ENCODE measurements at places on chromosomes 12 and 14.

DNA sequence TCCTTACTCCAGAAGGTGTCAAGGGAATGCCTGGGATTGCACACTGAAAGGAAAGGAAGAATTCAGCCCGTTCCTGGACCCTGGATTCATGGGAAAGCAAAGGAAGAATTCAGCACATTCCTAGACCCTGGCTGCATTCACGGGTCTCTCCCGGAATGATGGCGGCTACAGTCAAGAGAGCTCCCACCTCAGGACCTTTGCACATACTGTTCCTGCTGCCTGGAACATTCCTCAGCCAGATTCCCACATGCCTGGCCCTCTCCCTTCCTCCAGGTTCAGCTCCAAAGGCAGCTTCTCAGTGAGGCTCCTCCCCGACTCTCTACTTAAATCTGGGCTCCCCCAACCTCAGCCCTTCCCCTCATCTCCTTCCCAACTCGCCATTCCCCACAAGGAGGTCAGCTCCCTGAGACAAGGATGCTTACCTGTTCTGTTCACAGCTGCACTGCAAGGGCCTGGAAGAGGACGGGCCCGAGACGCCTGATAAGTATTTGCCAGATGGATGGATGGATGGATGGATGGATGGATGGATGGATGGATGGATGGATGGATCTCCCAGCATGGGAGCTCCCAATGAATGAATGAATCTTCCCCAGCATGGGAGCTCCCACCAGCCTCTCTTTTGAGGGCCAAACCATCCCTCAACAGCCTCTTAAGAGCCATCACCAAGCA, 77.4 kb downstream of the NCOR2 start:
- no peak for DNase-seq

DNA sequence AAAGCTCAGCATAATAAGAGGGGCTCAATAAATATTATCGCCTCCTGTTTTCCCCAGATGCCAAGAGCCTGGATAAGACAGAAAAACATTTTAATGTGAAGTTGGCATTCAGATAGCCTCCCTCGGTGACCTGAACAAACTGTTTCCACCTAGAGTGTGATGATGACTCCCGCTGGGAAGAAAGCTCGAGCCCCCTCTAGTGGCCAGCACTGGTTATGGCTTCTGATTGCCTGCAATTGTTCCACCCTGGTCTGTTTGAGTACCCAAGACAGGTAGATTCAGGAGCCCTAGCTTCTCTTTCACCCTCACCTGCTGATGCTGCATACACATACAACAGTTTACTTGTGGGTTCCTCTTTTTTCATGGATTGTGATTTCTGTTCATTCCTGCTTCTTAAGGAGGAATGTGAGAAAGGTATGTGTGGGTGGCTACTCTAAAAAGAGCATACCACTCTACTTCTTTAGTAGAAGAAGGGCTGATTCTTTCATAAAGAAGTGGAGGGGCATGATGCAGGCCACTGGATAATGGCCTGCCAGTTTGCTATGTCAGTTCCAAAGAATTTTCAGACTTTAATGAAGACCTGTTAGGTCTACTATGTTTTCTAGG, 6.4 kb downstream of the ERG28 start:
- peak; percentile 72 for DNase-seq

GRCh38 chr14:47730296-47730695, 54.9 kb upstream of the MDGA2 start:
- DNase-seq = no peak

- no peak for DNase-seq
These were observed 156.3 kb downstream of the NUBPL start for GRCh38 chr14:31717294-31718085.

- peak; percentile 25 for DNase-seq
These were observed 506 bp upstream of the NAP1L1 start for GRCh38 chr12:76084863-76085519.

GRCh38 chr12:98780261-98780660, 135.2 kb downstream of the APAF1 start:
- DNase-seq = no peak

- DNase-seq = no peak
These were observed 6.3 kb downstream of the ARHGAP9 start for GRCh38 chr12:57473392-57473791.

- no peak for DNase-seq
These were observed 168.1 kb downstream of the SNAPC1 start for GRCh38 chr14:61930101-61930857.

GRCh38 chr14:95222151-95222631, 64.9 kb upstream of the DICER1 start:
- DNase-seq = no peak

DNA sequence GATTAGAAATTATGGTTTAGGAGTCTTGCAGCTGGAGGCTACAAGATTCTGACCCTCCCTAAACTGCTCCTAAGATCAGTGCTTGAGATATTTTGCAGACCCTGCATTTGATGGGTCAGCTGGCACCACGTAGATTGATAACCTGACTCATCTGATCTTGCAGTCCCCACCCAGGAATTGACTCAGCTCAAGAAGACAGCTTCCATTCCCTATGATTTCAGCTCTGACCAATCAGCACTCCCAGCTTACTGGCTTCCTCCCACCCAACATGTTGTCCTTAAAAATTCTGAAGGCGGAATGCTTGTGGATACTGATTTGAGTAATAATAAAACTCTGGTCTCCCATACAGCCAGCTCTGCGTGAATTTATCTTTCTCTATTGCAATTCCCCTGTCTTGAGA, 23.2 kb upstream of the MTHFD1 start:
- DNase-seq = no peak

DNA sequence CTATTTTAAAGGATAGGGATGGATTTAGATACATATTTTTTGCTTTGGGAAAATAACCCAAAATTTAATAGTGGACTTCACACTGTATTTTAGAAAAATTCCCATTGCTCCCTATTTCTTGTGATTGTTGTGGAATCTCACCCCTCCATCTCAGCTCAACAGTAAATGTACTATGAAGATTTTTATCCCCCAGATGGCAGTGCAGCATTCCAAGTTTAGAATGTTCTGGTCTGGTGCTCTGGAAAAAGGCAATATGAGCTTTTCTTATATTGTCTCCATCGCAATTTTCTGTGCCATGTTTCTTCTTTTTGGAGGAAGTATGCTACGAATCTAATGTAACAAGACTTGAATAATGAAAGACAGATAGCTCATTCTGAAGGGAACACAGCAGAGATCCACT, 471.7 kb upstream of the SYT1 start:
- DNase-seq = no peak

DNA sequence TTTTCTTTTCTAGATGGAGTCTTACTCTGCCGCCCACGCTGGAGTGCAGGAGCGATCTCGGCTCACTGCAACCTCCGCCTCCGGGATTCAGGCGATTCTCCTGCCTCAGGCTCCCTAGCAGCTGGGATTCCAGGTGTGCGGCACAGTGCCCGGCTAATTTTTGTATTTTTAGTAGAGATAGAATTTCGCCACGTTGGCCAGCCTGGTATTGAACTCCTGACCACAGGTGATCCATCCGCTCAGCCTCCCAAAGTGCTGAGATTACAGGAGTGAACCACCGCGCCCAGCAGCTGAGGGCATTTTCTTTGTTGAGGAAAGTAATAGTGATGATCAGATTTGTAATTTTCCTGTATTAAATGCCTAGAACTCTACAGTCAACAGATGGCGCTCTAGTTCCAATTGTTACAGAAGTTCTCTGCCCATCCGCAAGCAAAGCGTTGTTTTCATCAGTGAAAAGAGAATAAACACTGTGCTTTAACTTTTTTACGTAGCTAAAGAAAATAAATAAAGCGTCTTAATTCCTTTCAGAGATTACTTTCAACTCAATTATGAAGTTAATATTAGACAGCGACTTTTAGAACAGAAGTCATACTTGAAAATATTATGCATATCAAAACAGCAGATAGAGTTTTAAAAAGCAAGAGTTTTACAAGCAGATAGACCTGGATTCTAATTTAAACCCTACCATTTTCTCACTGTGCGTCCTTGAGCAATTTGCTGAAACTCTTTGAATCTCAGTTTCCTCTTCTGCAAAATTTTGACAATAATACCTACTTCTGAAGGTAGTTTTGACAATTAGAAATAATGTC, 335.1 kb downstream of the DUSP6 start:
- DNase-seq = no peak

GRCh38 chr14:21048638-21049037, 6.5 kb downstream of the RNASE7 start:
- DNase-seq = no peak

- no peak for DNase-seq
These were observed 19.9 kb upstream of the NEDD1 start for GRCh38 chr12:96886998-96887677.

GRCh38 chr12:21710958-21711775, 53.5 kb upstream of the LDHB start:
- no peak for DNase-seq

GRCh38 chr14:55537782-55538181, 42.2 kb upstream of the KTN1 start:
- DNase-seq = no peak

DNA sequence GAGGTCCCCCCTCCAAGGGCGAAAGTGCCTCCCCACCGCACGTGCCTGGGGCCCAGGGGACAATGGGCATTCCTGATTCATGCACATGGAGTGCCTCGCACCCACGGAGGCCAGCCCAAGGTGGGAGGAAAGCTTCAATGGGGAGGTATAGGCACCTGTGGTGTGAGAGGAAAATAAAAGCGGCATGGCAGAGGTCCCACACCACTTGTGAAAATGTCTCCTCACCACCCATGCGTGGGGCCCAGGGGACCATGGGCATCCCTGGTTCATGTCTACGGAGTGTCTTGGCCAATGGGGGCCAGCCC, 384.7 kb downstream of the ALG10 start:
- no peak for DNase-seq

DNA sequence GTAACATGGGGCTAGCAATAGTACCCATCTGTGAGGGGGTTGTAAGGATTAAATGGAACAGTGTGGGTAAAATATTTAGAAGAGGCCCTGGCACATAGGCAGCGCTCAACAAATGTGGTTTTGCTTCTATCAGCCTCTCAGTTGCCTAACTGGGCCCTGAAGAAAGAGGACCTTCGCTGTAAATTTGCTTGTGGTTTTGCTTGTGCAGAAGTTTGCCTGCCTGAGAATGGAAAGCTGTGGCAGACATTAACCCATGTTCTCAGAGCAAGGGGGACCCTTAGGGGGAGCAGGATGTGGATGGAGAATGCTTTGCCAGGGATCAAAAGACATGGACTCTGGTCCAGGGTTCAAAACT, 160.1 kb downstream of the BRMS1L start:
- DNase-seq = no peak

Measured in activated CD8-positive, alpha-beta memory T cell treated with anti-CD3 and anti-CD28 coated beads for 1 hour (primary cell).